Activated CD4-positive, CD25-positive, alpha-beta regulatory T cell treated with anti-CD3 and anti-CD28 coated beads, Interleukin-2, amount 50 U/mL, for 24 hours (primary cell): ENCODE measurements at places on chromosomes 13 and 19.

- ATAC-seq = no peak
Measured at GRCh38 chr19:13023656-13024055, 28.4 kb downstream of the NFIX start.

GRCh38 chr19:28466107-28467045 is 746.6 kb downstream of the UQCRFS1 start:
- ATAC-seq = no peak

DNA sequence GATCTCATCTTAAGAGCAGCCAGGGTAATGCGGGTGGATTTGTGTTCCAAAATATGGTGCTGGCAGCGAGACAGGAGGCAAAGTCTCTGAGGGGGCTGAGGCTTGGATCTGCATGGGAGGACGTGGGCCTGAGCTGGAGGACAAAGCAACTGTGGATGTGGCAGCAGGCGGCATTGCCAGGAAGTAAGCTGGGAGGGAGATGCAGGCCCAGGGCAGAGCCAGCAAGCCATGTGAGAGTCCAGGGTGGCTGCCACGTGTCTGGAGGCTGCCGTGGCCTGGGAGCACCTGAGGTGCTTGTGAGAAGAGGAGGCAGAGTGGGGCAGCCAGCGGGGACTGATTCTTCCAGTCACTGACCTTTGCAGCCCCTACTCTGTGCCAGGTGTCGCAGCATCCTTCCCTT is 52.0 kb downstream of the DPF1 start:
- ATAC-seq = no peak

GRCh38 chr19:4400135-4400936 is at the start of gene SH3GL1:
SH3GL1 (minus strand) TSS chr19:4400547; CDS start chr19:4400368, 179 bp downstream.
- peak; percentile 63 for ATAC-seq

DNA sequence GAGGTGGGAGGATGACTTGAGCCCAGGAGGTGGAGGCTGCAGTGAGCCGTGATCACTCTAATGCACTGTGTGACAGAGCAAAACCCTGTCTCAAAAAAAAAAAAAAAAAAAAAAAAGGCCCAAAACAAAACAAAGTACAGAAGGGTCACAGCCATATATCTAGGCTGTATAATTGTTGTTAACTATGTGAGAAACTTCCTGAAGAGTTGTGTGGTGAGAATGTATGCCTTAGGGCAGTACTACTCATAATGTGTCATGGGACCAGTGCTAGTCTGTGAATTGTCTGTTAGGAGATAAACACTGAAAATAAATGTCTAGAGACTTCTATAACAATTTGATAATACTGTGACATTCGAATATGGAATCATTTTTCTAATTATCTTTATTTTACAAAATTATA is 43.1 kb downstream of the PAN3 start:
- ATAC-seq = peak; percentile 68

GRCh38 chr13:80164462-80164861 is 176.5 kb downstream of the SPRY2 start:
- ATAC-seq = no peak
